ENCODE measurements at places on chromosomes 4 and X.

DNA sequence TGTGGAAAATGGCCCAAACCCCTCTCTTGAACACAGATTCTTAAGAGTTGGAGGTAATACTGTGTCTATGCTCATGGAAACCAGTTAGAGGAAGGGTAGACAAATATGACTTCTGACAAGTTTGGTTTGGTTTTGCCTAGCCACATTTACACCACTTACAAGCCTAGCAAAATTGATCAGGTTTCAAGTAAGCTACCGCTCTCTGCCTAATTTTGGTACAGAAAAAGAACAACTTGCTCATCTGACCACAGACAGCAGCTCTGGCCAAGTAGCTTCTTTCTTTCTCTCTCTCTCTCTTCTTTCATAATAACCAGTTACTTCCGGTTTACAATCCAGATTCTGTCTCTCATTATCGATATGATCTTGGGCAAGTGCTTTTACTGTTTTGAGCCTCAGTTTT is 260.0 kb downstream of the GLUD2 start:
- peak overlapping the region; percentile 66 for H3K4me3 ChIP-seq
- H3K36me3 ChIP-seq, result no peaks in the 10 kb centered on the region
- peak; percentile 27 for DNase-seq
- no peaks in the 10 kb centered on the region for H3K27me3 ChIP-seq

DNA sequence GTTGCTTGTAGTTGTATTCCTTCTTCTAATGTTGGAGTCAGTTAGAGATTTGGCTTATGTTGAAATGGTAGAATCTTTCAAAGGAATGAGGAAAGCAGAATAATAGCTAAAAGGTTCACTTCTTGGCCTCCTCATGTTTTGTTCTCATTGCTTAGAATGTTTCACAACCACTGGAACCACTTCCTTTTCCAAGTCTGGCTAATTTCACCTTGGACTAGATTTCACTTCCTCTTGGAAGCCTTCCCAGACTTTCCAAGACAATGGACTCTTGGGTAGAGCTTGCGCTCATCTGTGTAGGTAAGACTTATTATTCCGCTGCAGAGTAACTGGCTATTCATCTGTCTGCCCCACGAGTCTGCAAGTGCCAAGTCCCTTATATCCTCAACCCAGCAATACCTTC is 8.3 kb downstream of the SPATA18 start:
- no peaks in the 10 kb centered on the region for H3K4me1 ChIP-seq
- H3K27ac ChIP-seq, result no peak overlapping the region
- peaks cover 16% of the 10 kb centered on the region for H3K27me3 ChIP-seq
- H3K36me3 ChIP-seq, result no peaks in the 10 kb centered on the region

DNA sequence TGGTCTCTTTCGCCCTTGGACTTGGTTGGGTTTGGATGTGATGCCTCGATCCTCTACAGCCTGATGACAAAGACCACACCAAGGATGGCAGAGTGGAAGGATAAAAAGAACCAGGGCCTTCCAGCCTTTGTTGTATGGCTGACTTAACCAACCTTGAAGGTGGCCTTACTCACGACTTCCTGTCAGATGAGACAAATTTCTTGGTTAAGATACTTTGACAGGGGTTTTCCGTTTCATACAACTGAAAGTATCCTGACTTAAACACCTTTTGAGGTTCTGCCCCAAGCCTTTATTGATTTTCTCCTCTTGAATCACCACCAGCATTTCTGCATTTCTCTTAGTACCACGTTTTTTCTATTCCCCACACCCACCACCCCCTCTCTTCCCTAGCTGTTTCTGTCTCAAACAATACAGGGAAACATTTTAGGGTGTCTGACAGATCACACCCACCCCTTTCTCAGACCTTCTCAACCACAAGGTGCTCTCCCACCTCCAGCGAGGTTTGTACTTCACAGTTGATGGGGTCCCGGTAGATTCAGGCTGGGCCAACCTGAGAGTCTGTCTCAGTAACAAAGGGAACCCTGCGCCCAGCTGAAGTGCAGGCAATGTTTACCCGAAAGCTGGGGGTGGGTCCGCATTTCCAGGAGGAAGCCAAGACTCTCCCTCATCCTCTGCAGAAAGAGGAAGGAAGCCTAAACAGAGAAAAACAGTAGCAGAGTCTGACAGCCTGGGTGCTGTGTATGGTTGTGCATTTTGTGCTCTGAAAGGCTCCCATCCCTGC is 5.0 kb upstream of the TSPAN5 start:
- H3K27me3 ChIP-seq, result no peaks in the 10 kb centered on the region
- H3K4me1 ChIP-seq, result peaks cover 49% of the 10 kb centered on the region
- peak; percentile 79 for DNase-seq
- peaks cover 7% of the 10 kb centered on the region for H3K36me3 ChIP-seq
- peak overlapping the region; percentile 96 for H3K27ac ChIP-seq

DNA sequence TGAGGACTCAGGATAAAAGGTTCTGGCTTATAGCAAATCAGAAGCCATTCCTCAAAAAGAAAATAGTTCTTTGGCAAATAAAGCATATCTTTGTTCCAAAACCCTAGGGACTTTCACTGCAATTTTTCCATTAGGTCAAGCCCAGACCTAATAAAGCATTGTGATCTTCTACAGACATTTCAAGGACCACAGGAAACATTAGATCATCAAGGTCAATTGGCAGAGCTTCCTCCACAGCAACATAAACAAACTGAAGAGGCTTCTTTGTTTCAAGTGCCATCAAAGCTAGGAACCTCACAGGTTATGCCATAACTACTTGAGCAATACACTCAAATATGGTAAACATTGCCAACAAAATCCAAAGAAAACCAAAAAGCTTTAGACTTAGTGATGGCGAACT is 144.9 kb downstream of the ANXA5 start:
- no peaks in the 10 kb centered on the region for H3K36me3 ChIP-seq
- no peaks in the 10 kb centered on the region for H3K4me1 ChIP-seq
- peaks cover 12% of the 10 kb centered on the region for H3K27me3 ChIP-seq
- H3K27ac ChIP-seq, result no peak overlapping the region
- no peak for DNase-seq

DNA sequence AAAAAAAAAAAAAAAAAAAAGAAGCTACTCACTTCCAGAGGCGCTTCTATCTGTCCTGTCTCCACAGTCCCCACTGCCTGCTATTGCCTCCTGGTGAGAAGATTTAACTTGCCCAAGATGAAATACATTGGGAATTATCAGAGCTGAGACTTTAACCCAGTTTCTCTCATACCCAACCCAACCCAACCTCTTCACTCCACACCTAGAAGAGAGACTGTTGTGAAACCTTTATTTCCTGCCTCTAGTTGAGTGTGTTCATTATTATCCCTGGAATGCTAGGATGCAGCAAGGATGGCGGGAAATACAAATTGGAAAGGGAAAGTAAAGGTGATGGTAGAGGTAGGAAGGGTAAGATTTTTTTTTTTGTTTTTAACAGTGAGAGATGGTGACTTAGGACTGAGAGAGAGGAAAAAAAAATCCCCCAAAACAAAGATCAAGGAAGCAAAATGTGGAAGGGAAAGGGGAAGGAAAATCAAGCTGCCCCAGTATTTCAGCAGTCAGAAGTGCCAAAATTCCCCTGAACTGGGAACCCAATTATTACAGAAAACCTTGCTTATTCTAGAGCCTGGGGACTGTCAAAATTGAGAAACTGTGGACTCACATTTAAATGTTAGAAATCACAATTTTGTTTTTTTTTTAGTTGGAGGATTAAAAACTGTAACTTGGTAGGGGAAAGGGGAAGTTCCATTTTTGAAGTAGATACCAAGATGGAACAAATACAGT is 253.0 kb downstream of the PTTG2 start:
- H3K4me3 ChIP-seq, result no peak overlapping the region
- no peak for DNase-seq
- no peaks in the 10 kb centered on the region for H3K36me3 ChIP-seq
- H3K4me1 ChIP-seq, result no peaks in the 10 kb centered on the region

- no peaks in the 10 kb centered on the region for H3K27me3 ChIP-seq
- H3K27ac ChIP-seq, result no peak overlapping the region
- H3K4me3 ChIP-seq, result no peak overlapping the region
- H3K4me1 ChIP-seq, result no peaks in the 10 kb centered on the region
Measured at GRCh38 chr4:139242511-139243051, 37.4 kb downstream of the MGARP start.

- DNase-seq, result no peak
- H3K27ac ChIP-seq, result no peak overlapping the region
- H3K27me3 ChIP-seq, result no peaks in the 10 kb centered on the region
- no peak overlapping the region for H3K4me3 ChIP-seq
- H3K36me3 ChIP-seq, result no peaks in the 10 kb centered on the region
- no peaks in the 10 kb centered on the region for H3K4me1 ChIP-seq
Measured at GRCh38 chr4:176549161-176549865, 229.5 kb downstream of the SPCS3 start.

GRCh38 chrX:137366018-137366633 is 199.8 kb upstream of the ZIC3 start:
- no peak for DNase-seq
- no peaks in the 10 kb centered on the region for H3K4me1 ChIP-seq
- H3K27me3 ChIP-seq, result no peaks in the 10 kb centered on the region

- no peak for DNase-seq
- H3K27ac ChIP-seq, result no peak overlapping the region
- no peak overlapping the region for H3K4me3 ChIP-seq
- no peaks in the 10 kb centered on the region for H3K4me1 ChIP-seq
Measured at GRCh38 chrX:140151316-140151715, 186.0 kb upstream of the CXorf66 start.

DNA sequence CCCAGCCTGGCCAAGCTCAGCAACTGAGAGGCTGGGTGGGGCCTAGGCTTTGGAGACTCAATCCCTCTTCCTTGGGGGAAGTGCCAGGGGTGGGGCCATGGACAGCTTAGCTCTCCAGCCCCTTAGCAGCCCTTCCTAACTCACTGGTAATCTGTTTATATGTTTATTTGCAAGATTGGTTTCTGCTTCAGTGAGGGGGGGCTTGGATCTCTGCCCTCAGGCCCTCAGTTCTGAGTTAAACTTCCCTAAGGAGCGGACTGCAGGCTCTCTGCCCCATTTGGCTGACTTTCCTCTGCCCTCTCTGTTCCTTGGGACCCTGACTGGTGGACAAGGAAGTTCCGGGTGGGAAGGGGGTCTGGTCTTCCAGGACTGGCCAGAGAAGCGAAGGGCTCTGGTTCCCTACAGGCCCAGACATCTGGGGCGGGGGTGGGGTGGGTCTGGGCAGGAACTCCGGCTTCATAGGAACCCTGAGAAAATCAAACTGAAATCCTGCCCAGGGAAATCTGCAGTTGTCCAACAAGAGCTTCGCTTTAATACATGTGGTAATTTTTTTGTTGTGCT is 51.4 kb downstream of the NALF2 start:
- no peak overlapping the region for H3K4me3 ChIP-seq
- DNase-seq, result no peak
- no peak overlapping the region for H3K27ac ChIP-seq
- H3K27me3 ChIP-seq, result no peaks in the 10 kb centered on the region

- H3K27ac ChIP-seq, result peak overlapping the region; percentile 8
- H3K4me3 ChIP-seq, result peak overlapping the region; percentile 21
- DNase-seq, result no peak
- H3K36me3 ChIP-seq, result no peaks in the 10 kb centered on the region
- H3K4me1 ChIP-seq, result peaks cover 19% of the 10 kb centered on the region
Measured at GRCh38 chrX:148610328-148610698, 109.9 kb downstream of the AFF2 start.

DNA sequence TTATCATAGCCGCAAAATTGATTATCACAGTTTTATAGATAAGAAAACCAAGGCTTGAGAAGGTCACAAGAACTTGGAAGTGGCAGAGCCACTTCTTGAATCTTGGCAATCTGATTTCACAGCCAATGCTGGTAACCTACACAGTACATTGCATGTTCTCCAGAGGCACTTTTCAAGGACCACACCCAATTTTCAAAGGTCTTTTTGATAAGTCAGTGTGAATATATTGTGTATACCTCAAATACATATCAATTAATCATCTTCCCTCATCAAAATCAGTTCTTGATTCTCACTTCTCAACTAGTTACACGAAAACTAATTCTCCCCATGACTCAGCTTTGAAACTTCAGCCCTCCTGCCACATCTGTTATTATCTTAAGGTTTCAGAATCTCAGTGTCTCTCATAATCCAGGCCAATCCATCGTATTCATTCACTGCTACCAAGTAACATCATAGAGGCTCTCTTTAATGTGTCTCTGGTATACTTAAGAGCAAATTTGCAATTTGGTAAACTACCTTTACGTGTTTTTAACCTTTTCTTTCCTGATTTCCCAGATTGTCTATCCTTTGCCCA is 16.8 kb downstream of the CAMK2D start:
- H3K4me3 ChIP-seq, result no peak overlapping the region
- peaks cover 11% of the 10 kb centered on the region for H3K4me1 ChIP-seq
- H3K27ac ChIP-seq, result no peak overlapping the region
- DNase-seq, result no peak
- H3K27me3 ChIP-seq, result no peaks in the 10 kb centered on the region

DNA sequence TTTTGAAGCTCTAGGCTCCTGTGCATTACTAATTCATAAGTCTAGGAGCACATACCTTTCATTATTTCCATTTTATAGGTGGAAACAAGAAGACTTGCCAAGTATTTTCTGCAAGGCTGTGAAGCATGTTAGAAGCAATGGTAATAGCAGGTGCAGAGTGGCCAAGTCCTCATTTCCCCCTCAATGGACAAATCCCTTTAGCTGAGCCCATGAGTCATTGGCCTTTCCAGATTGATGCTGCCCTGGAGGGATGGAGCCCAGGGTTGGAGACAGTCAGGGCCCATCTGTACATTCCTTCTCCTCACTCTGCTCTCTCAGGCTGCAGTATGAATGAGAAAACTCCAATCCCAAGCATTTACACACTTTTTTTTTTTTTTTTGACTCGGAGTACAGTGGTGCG is 6.6 kb downstream of the MGST2 start:
- peaks cover 13% of the 10 kb centered on the region for H3K36me3 ChIP-seq
- H3K4me3 ChIP-seq, result no peak overlapping the region
- no peak for DNase-seq
- peaks cover 29% of the 10 kb centered on the region for H3K4me1 ChIP-seq

DNA sequence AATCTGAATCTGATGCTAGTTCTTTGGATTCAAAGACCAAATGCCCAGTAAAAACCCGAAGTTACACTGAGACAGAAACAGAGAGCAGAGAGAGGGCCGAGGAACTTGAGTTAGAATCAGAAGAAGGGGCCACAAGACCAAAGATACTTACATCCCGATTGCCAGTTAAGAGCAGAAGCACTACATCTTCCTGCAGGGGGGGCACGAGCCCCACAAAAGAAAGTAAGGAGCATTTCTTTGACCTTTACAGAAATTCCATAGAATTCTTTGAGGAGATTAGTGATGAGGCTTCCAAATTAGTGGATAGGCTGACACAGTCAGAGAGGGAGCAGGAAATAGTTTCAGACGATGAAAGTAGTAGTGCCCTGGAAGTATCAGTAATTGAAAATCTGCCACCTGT is 309.3 kb downstream of the ANK2 start:
- peaks cover 12% of the 10 kb centered on the region for H3K36me3 ChIP-seq
- DNase-seq, result no peak
- peaks cover 48% of the 10 kb centered on the region for H3K27me3 ChIP-seq
- no peak overlapping the region for H3K4me3 ChIP-seq
- H3K27ac ChIP-seq, result no peak overlapping the region

Measured in T-helper 2 cell treated with Interferon-gamma antibody and Interleukin-4, amounts not matched to agents 5 μg/mL and 100 μg/mL, for 36 hours (primary cell).